ENCODE measurements at places on chromosomes 1 and 21.

- DNase-seq: no peak
Observed at GRCh38 chr1:165290148-165290547, 66.4 kb downstream of the LMX1A start.

DNA sequence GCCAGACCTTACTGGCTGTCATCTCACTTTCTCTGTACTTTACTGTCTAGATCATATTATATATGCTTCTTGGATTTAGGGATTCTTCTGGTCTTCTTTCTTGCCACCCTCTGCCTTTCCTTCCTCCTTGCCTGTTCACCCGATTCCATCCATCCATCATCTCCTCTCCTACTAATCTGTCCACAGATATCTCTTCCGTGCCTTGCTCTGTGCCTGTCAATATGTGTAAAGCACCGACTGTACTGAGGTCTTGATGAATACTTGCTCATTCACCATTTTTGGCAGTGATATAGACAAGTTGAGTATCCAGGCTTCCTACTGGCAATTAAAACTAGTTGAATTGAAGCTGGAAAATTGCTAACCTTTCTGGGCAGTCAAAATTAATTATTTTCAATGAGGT is 8.1 kb downstream of the FMN2 start:
- no peak for DNase-seq

DNA sequence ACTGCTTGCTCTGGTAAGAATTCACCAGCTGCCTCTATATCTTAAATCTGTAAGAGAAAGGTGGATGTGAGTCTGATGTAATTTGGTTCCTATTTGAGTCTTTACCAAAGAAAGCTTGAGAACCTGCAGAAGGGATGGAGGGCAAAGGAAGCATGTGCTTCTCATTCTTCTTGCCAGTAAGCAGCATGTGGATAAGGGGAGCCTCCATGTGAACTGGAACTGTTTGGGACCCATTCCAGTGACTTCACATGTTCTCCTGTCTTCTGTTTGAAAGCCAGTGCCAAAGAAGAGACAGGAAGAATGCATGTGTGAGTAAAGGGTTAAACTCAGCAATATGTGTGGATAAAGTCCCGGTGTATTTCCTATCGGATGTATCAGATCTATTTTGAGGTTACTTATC is 119.6 kb upstream of the ADGRL2 start:
- DNase-seq: no peak

DNA sequence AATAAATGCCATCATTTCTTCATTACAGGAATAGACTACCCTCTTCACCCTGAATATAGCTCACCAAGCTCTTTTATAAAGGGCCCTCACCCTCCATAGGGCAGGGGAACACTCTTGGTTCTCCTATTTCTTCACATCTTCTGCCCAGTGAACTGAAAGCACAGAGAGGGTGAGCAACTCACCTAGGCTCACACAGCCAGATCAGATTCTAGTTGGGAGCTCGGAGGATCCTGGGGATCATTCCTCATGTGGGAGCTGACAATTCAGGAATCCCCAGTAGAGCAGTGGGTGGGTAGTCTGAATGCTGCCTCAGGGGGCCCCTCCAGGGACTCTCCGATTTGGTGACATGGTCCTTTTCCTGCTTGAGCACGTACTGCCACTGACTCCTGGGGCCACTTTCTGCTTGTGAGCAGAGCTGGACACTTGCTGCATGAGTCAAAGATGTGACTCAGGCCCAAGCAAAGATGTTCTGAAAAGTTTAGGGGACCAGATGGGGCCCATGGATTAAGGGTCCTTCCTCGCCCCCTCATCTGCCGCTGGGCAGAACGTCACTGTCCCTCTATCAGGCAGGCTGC is 63.7 kb upstream of the WNT4 start:
- no peak for DNase-seq

GRCh38 chr1:55309053-55309452 is 93.9 kb upstream of the USP24 start:
- no peak for DNase-seq

DNA sequence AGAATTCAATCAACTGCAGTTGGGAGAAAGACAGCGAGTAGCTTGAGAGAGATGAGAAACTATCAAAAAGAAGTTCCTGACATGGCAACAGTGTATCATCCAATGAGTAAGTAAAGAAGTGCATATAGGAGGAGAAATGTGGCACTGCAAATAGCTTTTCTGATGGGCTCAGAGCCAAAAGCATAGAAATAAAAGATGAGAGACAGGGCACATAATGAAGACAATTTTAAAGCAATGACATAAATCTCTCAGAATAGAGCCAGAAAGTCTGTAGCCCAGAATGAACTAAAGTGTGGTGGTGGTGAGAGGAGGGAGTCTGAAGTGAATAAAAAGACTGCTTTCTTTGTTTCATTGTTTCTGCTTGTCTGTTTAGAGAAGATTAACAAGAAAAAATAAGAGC is 34.3 kb downstream of the TNFSF18 start:
- DNase-seq: no peak

GRCh38 chr1:13828454-13829151 is 128.6 kb downstream of the PRDM2 start:
- no peak for DNase-seq

- DNase-seq: no peak
Observed at GRCh38 chr1:207004931-207005830, 27.4 kb downstream of the C1orf116 start.

GRCh38 chr1:87174724-87175245 is 153.9 kb upstream of the LMO4 start:
- peak; percentile 49 for DNase-seq

DNA sequence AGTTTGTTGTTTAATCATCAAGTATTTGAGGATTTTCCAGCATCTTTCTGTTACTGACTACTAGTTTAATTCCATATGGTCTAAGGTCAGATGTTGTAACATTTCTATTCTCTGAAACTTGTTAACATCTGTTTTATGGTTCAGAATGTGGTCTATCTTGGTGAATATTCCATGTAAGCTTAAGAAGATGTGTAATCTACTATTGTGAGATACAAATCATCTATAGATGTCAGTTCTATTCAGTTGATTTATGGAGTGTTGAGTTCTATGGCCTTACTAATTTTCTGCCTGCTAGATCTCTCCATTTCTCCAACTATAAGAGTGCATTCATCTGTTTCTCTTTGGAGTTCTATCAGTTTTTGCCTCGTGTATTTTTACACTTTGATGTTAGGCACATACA is 31.5 kb downstream of the WARS2 start:
- DNase-seq: no peak

DNA sequence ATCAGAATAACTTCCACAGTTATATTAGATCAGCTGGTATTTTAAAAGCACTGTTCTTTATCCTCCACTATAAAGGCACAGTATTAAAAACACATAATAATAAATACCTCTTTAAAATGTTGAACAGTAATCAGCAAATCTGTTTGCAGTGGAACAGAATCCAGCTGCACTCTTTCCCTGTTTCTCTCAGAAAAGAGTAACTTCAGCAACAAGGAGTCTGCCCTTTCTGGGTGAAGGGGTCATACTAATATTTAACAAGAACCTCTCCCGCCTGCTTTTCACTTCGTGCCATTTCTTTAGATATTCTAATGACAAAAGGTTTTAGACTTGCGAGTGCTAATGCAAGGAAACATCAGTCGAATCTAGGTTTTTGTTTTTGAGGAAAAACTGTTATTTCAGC is 194.2 kb upstream of the FMN2 start:
- DNase-seq: no peak

DNA sequence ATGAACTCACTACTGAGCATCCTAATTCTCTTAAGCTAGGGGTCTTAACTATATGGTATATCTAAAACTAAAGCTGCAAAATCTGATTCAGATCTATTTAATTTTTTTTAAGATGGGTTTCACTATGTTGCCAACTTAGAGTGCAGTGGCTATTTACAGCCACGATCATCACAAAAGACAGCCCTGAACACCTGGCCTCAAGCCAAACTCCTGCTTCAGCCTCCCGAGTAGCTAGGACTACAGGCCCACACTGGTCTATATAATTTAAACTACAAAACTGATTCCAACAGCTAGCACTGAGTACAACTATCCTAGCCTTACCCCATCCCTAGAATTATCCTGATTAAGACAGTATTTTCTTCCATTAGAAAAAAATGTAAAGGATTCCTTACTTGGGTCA is 37.1 kb downstream of the EIF4G3 start:
- peak; percentile 22 for DNase-seq

Data from DMS79 (cell line).